ENCODE measurements at places on chromosomes 16 and 17.

- no peak for DNase-seq
Observed at GRCh38 chr16:89823087-89823823, 5.0 kb upstream of the SPIRE2 start.

GRCh38 chr17:80485846-80486245 lies 9.4 kb upstream of the NPTX1 start:
- no peak for DNase-seq

GRCh38 chr17:75640556-75641119 lies 7.4 kb downstream of the SMIM5 start:
- no peak for DNase-seq

GRCh38 chr16:6557353-6558023 lies 775.2 kb upstream of the RBFOX1 start:
- DNase-seq = no peak

- DNase-seq = no peak
Observed at GRCh38 chr17:70369391-70369790, 200.1 kb downstream of the KCNJ2 start.

GRCh38 chr17:81027038-81027437 lies 7.9 kb upstream of the BAIAP2 start:
- DNase-seq = no peak

GRCh38 chr16:22675745-22676540 lies 138.0 kb upstream of the HS3ST2 start:
- no peak for DNase-seq

DNA sequence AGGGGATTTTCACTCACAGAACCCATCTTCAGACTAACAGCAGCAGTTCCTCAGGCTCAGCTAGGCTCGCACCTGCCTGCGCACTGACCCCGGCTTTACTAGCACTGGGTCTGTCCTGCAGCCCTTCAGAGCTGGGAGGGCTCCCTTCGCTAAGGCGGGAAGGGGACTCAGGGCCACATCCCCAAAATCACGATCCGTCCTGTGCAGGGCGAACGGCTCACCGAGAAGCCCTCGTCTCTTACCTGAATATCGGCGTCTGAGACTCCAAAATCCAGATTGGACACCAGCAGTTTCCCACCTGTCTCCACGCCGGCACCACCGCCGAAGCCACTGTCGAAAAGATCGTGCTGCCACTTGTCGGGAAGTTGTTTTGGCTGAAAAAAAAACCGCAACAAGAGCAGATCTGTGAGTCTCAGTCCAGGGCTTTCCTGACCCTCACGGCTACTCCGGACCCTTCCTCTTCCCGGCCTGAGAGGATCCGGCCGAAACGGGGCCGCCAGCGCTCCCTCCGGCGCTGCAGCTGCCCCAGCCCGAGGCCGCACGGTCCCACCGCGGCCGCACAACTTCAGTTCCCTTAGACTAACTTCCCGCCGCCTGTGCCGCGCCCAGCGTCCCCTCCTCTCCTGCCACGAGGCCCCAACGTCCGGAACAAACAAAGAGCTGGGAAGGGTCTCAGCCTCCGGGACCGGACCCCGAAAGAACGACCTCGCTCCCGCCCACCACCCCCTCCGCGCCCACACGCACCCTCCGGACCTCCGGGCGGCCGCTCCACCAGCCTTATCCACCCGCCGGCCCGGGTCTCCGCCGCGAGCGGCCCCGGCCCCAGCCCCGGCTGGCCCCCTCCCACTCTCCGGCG lies 711 bp downstream of the ALYREF start:
- no peak for DNase-seq

DNA sequence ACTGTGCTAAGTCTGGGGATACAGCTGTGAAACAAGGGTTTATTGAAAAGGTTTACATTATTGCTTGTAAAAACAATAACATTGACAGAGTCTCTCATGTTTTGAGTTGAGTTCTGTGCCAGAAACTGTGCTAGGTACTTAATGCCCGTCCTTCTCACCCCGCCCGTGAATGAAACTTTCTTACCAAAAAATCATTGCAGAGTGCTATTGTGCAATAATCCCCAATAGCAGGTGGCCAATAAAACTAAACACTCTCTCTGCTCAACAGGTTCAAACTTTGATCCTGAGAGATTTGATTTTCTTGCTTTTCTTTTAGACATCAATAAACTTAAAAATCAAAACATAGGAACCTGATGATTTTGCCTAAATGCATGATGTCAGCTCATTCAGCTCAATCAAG lies 441.6 kb downstream of the HAPSTR1 start:
- DNase-seq = no peak

- no peak for DNase-seq
Observed at GRCh38 chr16:85639529-85640253, 26.6 kb downstream of the GSE1 start.

GRCh38 chr17:61568219-61569072 lies 22.6 kb downstream of the NACA2 start:
- no peak for DNase-seq

GRCh38 chr16:81593481-81593880 lies 148.9 kb downstream of the CMIP start:
- no peak for DNase-seq

- DNase-seq = no peak
Observed at GRCh38 chr16:84103678-84104077, 13.1 kb downstream of the MBTPS1 start.

DNA sequence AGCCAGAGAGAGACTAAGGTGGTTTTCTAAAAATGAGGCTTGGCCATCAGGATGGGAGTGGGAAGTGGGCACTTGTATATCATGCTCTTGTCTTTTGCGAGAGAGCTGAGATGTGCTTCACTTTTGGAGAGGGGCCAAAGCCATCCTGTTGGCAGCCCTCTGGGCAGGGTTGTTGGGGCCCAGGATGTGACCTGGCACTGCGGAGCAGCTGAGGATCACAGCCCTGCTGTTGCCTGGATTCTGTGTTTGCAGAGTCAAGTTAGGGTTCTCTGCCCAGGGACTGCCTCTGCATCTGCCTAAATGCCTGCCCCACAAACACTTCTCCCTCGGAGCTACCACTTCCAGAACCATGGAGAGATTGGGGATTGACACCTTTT lies 71.2 kb downstream of the PLD6 start:
- no peak for DNase-seq

- DNase-seq = no peak
Observed at GRCh38 chr16:4123616-4124300, 7.5 kb upstream of the ADCY9 start.

DNA sequence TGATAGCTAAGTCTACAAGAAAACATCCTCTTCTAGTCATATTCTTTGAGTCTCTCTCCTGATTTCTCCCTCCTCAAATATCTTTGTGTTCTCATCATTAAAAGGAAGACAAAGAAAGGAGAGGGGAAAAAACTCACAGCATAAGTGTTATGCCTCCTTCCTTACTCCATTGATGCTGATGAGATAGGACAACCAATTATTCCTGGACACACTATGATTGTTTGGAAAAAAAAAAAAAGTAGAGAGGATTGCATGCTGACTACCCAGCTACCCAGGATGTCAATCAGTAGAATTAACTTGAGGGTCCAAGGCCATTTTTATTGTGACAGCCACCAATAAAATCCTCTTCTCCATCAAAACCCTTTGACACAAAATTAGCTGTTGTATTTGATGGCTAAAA lies 299.1 kb upstream of the CDH8 start:
- no peak for DNase-seq

DNA sequence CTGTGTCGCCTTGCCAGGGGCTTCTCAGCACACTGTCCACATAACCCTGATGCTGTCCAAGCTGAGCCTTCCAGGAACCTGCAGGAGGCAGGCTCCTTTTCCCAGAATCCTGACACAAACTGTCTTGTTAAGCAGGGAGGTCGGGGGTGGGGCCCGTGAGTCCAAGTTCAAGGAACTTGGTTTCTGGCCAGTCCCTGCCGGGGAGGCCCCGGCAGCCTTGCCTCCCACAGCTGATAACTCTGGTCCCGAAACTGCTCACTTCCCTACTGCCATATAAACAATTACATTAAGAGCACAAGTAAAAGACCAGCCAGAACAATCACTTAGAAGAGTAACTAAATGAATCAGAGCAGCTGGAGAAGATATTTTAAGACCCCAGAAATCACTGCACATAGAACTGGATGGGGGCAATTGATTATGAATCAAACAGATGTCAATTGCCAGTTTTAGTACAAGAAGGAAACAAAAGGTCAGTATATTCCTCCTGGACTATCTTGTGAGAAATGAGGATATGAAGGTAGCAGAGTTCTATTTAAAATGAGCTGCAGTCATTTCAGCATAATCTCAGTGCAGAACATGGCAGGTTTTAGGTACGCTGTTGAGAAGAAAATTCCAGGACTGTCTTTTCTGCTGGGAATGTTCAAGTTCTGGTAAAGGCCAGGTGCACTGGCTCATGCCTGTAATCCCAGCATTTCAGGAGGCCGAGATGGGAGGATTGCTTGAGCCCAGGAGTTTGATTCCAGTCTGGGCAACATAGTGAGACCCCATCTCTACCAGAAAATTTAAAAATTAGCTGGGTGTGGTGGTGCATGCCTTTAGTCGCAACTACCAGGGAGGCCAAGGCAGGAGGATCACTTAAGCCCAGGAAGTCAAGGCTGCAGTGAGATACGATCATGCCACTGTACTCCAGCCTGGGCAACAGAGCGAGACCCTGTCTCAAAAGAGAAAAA lies 169.8 kb downstream of the PITPNC1 start:
- DNase-seq = peak; percentile 56

DNA sequence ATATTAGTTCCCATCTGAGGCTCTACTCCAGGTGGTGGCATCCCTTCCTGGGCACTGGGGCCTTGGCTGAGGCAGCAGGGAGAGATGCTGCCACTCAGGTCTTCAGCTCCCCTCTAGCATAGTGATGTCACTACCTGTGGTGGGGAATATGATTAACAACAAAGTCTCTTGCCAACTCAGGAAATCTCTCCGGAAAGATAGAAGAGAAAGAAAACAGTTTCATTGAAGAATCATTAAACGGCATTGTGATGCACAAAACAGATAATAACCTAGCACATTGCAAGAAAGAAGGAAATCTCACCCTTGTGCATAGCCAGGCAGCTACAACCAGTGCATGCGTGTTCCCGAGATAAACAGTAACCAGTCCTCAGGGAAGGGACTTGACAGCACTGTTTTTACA lies 12.2 kb upstream of the ZNF267 start:
- DNase-seq = no peak

DNA sequence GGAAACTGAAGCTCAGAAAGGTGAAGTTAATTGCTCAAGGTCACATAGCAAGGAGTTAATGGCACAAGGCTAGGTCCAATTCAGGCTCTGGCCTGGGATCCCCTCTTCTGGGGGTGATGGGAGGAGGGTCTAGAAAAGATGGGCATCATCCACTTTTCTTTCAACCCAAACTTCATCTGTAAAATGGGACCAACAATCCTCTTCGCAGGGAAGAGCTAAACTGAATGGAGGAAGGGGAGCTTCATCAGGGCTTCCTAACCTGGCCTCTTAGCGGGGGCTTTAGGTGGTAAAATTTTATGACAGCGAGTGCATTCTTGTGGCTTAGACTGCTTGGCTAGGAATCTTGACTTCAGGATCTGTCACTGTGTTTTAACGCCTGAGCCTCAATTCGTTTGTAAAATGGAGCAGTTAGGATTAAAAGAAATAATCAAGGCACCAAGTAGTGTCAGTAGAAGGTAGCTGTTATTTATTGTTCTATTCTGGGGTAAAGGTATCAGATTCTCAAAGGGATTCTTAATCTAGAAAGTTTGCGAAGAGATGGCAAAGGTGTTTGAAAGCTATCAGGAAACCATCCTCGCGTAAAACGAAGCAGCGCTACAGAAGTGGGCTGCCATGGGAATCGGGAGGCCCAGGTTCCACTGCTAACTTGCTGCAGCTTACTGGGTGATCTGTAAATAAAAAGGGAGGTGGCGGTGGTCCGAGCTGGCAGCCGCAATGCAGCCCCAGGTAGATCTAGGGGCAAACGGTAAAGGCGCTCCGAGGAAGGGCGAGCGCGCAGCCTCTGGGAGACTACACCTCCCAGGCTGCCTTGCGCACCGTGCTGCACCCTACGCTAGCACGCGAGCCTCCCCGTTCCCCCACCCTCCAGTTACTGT lies 1.5 kb upstream of the SRCAP start:
- peak; percentile 87 for DNase-seq

GRCh38 chr17:32871746-32872145 lies 5.2 kb downstream of the MYO1D start:
- DNase-seq = no peak

DNA sequence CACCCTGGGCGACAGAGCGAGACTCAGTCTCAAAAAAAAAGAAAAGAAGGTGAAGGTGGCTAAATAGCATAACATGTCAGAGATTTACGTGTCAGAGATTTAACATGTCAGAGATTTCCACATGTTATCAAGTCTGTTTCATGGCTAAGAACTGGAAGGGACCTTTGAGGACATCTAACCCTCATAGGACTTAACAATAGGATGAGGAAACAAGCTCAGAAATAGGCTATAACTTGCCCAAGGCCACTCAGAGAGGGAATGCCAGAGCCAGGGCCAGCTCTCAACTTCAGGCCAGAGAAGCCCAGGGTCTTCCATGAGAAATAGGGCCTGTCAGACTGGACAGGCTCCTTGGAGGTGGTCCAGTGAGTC lies 26.8 kb upstream of the ZNF629 start:
- no peak for DNase-seq

DNA sequence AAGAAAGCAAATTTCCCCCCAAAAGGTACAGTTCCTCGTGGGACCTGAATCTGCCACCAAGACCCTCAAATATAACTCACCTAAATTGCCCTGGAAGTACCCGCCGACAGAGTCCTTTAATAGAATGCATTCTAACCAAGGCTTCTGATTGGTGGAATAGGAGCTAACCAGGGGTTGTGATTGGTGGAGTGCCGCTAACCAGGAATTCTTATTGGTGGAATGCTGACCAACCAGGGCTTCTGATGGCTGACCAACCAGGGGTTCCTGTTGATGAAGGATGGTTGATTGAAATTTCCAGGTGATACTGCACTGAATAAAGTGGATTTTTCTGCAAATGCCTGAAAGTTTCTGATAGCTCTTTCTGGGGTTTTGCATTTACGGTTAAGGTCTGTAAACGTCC lies 6.5 kb downstream of the TFAP4 start:
- DNase-seq = no peak

DNA sequence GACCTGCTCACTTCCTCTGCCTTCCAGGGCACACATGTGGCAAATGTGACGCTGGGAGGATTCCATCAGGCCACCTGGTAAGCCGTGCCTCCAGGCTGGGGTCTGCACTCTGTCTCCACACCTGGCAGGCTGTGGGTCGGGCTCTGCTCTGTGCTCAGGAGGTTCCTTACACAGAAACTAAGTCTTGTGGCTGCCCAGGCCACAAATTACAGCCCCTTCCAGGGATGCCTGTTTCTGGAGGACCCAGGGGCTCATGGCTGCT lies 58.2 kb downstream of the RMI2 start:
- peak; percentile 1 for DNase-seq

DNA sequence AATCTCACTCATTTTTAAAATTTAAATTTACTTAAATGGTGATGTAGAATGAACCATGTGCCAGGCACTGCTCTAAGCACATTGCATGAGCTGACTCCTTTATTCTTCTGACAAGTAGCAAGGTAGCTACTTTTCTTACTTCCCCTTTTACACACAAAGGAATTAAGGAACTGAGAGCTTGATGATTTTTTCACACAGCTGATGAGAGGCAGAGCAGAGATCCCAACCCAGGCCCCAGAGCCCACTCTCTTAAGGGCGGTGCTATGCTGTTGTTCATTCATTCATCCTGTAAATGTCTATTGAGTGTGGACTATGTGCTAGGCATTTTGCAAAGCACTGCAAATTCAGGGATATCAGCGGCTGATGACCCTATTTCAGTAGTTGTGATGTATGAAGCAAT lies 17.9 kb downstream of the SEC14L5 start:
- peak; percentile 63 for DNase-seq

GRCh38 chr16:3112881-3113574 lies 642 bp downstream of the ZNF205 start:
- peak; percentile 4 for DNase-seq

GRCh38 chr17:2181897-2182448 lies 121.6 kb downstream of the SMG6 start:
- no peak for DNase-seq
